Smooth muscle cell of trachea (primary cell): ENCODE measurements at places on chromosomes 12 and 14. TPM values are rescaled to one million over a fixed set of nuclear protein-coding genes. Genes with fewer than 3 reads are reported as not detected.

GTF2H3 gene
- 48.1 and 49.2 TPM in 2 replicates for total RNA-seq

ULK1 gene
- 17.3 and 17.5 TPM in 2 replicates for total RNA-seq

IL23A gene
- total RNA-seq: 0.50 and 0.58 TPM in 2 replicates

PPP2R3C gene
- total RNA-seq: 34.6 and 46.8 TPM in 2 replicates

FGF6 gene
- total RNA-seq: not detected in 2 replicates

EVL gene
- 27.0 and 33.9 TPM in 2 replicates for total RNA-seq

HOXC12 gene
- not detected in 2 replicates for total RNA-seq

SERPINA6 gene
- total RNA-seq: 0.17 TPM in 1 of 2 replicates, not detected in the other

MYH6 gene
- not detected in 2 replicates for total RNA-seq

CCDC85C gene
- total RNA-seq: 5.0 and 6.8 TPM in 2 replicates

C3AR1 gene
- 0.15 TPM in 1 of 2 replicates, not detected in the other for total RNA-seq

IL31 gene
- total RNA-seq: not detected in 2 replicates

TAS2R13 gene
- total RNA-seq: 1.3 and 4.7 TPM in 2 replicates

EML5 gene
- total RNA-seq: 0.44 and 0.50 TPM in 2 replicates

JAG2 gene
- total RNA-seq: 1.6 and 2.3 TPM in 2 replicates

ACSM4 gene
- not detected in 2 replicates for total RNA-seq

ZCCHC8 gene
- total RNA-seq: 13.7 and 18.8 TPM in 2 replicates

TPI1 gene
- 1,080 and 1,447 TPM in 2 replicates for total RNA-seq

PAN2 gene
- total RNA-seq: 21.5 and 30.3 TPM in 2 replicates

CLEC2D gene
- total RNA-seq: 2.3 and 4.1 TPM in 2 replicates

RASSF9 gene
- total RNA-seq: 0.66 and 0.87 TPM in 2 replicates

MYF6 gene
- not detected in 2 replicates for total RNA-seq
